CD4-positive, alpha-beta T cell treated with Interleukin-6 at 100 ng/mL for 8 hours (primary cell): ENCODE measurements at places on chromosomes 5 and 9.
A peak's percentile ranks its signal among the peaks of the same experiment; 100 is the strongest.

DNA sequence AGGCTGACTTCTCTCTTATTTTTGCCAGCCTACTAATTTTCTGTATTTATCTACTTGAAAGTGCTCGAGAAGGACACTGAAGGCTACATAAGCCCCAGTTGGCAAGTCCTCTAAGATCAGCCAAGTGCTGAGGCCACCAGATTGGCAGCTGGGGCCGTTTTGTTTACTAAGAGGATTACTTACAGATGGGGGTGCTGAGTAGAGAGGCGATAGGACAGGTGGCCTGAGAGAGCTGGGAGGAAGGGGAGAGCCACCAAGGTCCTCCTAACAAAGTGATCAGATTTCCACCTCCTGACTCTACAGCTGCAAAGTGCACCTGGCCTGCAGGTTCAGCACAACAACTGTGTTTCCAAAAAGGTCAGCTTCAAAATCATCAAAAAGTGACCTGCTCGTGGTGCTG is 32.9 kb downstream of the FRMD3 start:
- no peak for DNase-seq

GRCh38 chr9:121199921-121200320 is 1.7 kb downstream of the RAB14 start:
- DNase-seq: no peak

DNA sequence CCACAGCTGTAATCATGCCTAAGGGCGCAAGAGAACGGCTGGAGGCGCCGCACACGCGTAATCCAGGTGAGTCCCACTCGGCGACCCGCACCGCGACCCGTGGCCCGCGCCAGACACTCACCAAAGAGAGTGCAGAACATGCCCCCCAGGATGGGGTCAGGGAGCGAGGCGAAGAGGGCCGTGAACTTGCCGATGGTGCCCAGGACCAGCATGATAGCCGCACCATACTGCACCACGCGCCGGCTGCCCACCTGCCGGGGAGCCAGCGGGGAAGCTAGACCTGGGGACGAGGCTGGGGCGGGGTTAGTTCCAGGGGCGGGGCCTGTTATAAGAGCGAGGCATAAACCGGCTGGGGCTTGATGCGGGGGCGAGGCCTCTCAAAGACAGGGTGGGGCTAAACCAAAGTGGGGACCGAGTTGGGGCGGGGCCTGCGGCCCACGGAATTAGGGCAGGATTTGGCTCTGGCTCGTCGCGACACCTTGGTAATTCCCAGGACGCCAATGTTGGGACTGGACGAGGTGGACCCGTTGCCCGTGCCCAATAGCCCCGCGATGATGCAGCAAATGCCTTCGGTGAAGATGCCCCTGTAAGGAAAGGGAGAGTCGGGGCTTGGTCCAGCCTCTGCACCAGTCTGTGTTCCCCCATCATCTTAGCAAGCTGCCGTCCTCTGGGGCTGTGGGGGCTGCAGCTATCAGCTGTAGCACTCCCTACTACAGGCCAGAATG is 4.8 kb downstream of the SLC23A1 start:
- no peak for DNase-seq

DNA sequence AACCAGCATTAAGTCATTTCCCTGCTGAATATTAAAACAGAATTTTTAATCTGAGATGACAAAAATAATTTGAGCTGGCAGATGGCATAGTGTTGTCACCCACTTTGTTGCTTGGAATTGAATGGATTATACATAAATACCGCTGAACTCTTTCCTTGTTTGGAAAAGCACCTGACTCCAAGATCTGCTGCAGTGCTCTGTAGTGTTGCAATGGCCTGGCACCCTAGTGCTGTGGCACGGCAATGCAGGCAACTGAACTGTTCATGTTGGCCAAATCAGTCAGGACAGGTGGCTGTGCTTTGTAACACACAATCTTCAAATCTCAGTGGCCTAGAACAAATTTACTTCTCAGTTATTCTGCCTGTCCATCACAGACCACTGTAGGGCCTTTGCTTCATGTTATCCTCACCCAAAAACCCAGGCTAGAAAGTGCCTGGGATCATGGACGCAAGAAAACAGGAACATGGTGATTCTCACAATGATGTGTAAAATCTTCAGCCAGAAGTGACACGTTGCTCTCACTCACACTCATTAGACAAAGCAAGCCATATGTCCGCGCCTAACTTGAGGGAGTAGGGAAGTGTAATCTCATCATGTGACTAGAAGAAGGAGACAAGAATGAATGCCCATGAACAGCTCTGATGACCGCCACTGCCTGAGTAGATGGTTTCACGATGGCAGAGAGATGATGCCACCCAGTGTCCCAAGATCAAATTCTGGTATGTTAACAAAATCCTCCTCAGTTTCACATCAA is 191.9 kb upstream of the PUM3 start:
- no peak for DNase-seq

GRCh38 chr9:8643896-8644295 is 844.3 kb upstream of the DMAC1 start:
- DNase-seq: no peak

- DNase-seq: peak; percentile 27
Measured at GRCh38 chr9:131405858-131406537, 12.1 kb downstream of the PRRC2B start.
